HepG2 (cell line): ENCODE measurements at places on chromosomes 16 and 17. TPM values are rescaled to one million over a fixed set of nuclear protein-coding genes. Genes with fewer than 3 reads are reported as not detected.

GRCh38 chr16:66188917-66189725, 177.4 kb upstream of the CDH5 start:
- H3K4me3 ChIP-seq = no peak overlapping the region
- H3K4me1 ChIP-seq = no peaks in the 10 kb centered on the region
- no peak overlapping the region for H3K27ac ChIP-seq
- no peaks in the 10 kb centered on the region for H3K36me3 ChIP-seq

DNA sequence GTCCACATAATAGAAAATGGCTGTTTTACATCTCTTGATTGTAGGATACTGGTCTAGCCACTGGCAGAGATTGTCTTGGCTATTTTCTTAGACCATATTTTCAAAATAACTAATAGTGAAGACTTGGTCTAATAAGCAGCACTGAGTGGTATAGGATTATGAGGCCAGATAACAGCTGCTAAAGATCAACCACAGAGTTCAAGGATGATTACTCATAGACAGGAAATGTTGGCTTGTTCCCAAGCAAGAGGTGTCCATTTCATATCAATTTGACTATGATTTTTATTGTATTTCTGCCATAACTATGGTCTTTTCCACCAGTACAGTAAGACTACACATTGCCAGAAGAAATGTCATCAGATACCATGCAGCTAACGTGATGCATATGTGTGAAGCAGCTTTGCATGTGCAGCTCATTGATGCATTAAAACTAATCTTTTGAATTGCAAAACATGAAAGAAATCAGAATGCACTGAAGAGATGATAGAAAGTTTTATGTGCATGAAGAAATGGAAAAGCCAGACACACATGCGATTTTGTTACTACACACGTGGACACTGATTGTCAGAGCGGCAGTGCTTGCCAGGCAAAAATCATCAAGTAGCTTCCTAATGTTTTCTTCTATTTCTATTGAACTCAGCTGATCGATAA, 693.3 kb downstream of the CDH11 start:
- no peak overlapping the region for H3K27ac ChIP-seq
- DNase-seq = no peak
- H3K4me1 ChIP-seq = no peaks in the 10 kb centered on the region

GRCh38 chr17:62964506-62964905, 1.5 kb upstream of the TANC2 start:
- peaks cover 7% of the 10 kb centered on the region for H3K27me3 ChIP-seq
- no peak overlapping the region for H3K27ac ChIP-seq
- peaks cover 13% of the 10 kb centered on the region for H3K4me1 ChIP-seq
- H3K4me3 ChIP-seq = no peak overlapping the region

KAT8 gene
- 69.5 and 79.0 TPM in 2 replicates for total RNA-seq

KRTAP4-4 gene
- total RNA-seq = not detected in 2 replicates

GPATCH8 gene
- total RNA-seq = 21.5 and 37.7 TPM in 2 replicates
